HT1080 (cell line): ENCODE measurements at places on chromosomes 12 and 14. TPM values are rescaled to one million over a fixed set of nuclear protein-coding genes. Genes with fewer than 3 reads are reported as not detected.

Gene DACT1
- 0.30 TPM in 1 of 2 replicates, not detected in the other for total RNA-seq

Gene ZNF891
- total RNA-seq: 0.30 and 0.37 TPM in 2 replicates

DNA sequence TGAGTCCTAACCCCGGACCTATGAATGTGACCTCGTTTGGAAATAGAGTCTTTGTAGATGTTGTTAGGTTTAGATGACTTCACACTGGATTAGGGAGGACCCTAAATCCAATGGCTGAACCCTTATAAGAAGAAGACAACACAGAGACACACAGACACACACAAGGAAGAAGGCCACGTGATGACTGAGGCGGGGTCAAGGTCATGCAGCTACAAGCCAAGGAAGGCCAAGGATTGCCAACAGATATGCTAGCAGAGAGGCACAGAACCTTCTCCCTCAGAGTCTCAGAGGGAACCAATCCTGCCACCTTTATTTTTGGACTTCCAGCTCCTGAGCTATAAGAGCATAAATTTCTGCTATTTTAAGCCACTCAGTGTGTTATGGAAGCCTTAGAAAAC lies 31.8 kb downstream of the LTBP2 start:
- no peak for DNase-seq

GRCh38 chr14:87745507-87746118 lies 247.4 kb downstream of the GALC start:
- DNase-seq: peak; percentile 54

Gene MMP17
- total RNA-seq: 15.6 and 32.3 TPM in 2 replicates

DNA sequence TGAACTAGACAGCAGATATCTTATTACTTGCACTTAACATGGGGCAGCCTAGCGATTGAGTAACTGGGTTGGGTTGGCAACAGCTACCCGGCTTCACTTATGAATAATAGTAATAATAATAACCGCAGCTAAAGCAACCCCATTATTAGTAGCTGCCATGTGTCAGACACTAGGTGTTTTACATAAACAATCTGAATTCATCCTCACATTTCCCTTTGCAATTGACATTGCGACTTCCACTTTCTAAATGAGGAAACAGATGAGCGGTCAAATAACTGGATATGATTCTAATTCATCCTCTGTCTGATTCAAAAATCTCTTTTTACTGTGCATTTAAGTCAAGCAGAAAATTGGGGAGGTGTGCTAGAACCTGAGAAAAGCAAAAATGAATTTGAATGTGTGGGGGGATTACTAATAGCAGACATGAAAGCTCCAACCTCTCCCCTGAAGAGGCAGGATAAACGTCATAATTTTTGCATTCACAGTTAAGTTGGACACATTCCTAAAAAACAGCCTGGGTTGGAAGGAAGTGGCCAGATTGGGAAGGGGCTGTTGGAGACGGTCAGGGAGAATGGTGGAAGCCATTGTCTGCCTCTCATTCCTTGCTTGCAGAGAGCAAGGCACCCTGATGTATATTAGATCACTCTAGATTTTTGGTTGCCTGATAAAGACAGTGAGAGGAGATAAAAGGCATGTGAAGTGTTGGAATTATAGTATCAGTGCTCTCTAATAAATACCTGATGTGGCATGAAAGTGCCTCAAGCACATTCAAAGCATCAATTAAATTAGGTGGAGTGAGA lies 13.1 kb downstream of the EMP1 start:
- DNase-seq: no peak

Gene ZNF385A
- total RNA-seq: 4.0 and 5.4 TPM in 2 replicates

DNA sequence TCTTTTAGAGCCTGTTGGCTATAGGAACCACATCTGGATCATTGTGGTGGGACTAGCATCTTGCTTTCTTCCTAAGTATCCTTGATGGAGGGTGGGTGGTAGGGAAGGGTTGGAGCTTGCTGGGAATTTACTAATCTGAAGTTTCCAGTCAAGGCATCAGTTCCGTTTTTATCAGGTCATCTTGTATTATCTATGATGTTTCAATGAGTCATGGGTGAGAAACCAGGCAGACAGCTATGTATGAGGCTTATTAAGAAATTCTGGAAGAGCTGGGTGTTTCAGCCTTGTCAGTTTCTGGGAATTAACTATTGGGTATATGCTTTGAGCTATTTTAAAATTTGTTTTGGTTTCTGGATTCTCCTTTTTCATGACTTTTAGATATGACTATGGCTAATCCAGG lies 11.3 kb downstream of the TSFM start:
- peak; percentile 64 for DNase-seq

- no peak for DNase-seq
Measured at GRCh38 chr12:131005161-131006035, 51.7 kb downstream of the ADGRD1 start.

DNA sequence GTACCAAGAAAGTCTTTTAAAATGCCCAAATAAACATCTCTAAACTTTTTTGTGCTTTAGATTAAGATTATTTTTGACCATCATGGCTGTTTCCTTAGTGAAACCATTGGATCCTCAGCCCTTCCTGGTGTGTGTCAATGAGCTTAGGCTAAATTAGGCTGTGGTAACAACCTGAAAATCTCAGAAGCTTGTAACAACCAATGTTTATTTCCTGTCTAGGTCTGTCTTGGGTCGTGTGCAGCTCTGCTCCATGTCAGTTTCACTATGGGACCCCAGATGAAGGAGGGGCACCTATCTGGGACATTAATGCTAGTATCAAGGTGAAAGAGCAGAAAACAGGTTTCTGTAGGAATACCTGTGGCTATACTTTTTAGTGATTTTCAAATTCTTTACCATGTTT lies 49.9 kb downstream of the KCNMB4 start:
- DNase-seq: no peak

DNA sequence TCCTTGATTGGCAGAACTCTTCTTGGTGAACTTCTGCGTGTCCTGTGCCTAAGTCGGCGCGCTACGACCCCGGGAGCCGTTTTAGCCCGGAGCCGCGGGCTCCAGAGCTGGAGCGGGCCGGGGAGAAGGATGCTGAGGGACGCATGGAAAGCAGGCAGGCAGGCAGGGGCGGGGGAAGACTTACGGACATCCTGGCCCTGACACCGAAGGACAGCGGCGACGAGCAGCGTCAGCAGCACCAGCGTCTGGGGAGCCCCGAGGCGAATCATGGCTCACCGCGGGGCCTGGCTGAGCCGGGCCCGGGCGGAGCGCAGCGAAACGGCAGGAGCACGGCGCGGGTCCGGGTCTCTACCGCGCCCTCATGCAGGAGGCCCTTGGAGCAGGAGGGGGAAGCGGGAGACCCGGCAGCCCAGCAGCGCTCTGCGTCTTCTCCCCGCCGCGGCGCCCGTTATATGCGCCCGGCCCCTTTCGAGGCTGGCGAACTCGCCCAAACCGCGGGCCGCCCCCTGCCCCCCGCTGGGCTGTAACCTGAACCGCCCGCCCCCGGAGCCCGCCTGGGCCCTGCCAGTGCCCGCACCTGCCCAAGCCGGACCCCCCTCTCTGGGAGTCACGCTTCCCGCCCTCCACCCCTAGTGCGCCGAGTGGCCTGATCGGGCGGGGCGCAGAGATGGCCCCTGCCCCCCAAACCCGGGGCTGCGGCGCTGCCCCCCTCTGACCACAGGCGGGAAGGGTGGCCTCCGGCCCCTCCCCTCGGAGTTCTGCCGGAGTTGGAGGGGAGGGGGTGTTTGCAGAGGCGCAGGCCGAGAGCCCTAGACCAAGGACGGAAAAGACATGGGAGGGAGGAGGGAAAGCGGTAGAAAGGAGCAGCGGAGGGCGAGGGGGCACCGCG lies at the start of gene COL2A1:
COL2A1 (minus strand) TSS at position 424 of the 889 bp plus-strand sequence; CDS start at position 269, 155 bp downstream.
- no peak for DNase-seq

DNA sequence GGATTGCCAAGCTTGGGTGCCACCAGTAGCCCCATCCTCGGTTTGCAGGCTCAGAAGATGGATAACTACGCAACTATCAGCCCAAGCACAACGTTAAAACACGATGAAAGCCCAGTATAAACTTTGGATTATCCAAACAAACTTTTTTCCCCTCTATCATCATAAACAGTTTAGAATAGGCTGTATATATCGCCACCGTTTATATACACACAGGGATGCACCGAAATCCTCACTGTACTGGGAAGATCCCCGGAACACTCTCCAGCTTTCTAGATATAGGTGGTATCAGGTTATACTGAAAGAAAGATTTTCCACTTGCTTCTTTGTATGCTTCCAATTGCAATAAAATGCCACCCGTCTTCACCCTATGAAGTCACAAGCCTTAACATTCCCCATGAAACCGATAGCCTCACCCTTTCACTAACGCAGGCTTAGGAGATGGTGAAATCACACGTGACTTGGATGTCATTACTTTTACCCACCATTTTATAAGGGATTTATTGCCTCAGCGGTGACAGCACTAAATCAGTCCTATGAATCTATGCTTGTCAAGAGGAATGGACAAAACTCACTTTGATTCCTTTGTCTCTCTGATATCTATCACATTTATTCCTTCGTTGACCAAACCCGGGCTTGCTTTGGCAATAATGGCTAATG lies 207.6 kb upstream of the FOXN3 start:
- DNase-seq: no peak

DNA sequence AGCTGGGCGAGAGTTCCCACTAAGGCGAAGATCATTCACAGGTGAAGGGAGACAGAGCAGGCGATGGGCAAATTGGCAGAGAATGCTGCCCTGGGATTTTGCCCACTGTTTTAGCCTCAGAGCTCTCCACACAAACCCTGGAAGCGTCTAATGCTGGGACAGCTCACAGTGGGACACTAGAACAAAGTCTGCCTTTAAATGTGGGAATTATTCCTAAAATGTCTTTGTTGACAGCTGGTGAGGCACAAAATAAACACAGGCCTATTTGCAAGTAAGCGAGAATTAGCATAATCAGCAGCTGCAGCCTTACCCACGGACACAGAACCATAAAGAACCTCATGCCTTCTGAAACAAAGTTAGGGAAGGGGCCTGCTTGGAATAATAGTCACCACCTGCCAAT lies 824.5 kb downstream of the AACS start:
- DNase-seq: no peak

Gene IAPP
- not detected in 2 replicates for total RNA-seq
